ENCODE measurements at places on chromosomes 1 and 21.

GRCh38 chr1:55640708-55641473, 425.7 kb upstream of the USP24 start:
- DNase-seq, result no peak

- no peak for DNase-seq
Observed at GRCh38 chr21:38439426-38439825, 58.9 kb downstream of the ERG start.

DNA sequence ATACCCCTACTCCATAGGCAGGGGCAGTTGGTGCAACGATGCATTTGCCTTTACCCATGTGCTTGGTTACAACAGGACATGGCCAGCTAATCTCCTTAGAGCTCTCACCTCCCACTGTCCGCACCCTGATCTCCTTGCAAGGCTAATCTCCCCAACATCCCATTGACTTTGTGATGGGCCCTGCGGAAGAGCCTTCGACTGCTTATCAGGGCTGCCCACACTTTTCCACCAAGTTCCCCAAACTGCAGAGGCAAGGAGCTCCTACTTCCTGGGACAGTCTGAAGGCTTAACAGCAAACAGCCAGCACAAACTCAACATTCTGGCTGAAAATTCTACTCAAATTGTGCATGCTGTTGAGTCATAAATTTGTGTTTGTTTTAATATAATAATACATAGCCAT, 36.0 kb downstream of the C1orf94 start:
- no peak for DNase-seq

- DNase-seq, result no peak
Observed at GRCh38 chr1:221720545-221720944, 21.3 kb downstream of the DUSP10 start.

GRCh38 chr1:25123551-25123950, 108.8 kb downstream of the SYF2 start:
- no peak for DNase-seq

DNA sequence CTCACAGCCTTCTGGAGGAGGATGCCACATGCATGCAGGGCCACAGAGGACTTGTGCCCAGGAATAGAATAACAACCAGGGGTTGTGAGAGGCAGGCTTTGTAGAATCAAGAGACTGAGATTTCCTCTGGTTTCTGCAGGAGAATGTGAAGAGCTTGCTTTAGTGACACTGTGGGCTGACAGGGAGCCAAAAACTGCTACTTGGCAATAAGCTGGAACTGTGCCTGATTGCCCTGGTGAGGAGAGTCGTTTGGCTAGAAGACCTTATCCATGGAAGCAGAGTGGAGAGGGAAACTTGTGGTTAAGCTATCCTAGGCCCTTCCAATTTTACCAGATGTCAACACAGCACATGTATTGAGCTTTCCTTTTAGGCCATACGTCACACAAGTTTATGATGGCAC, 902.1 kb downstream of the MRPL39 start:
- DNase-seq, result no peak

GRCh38 chr1:4045397-4046010, 145.4 kb upstream of the C1orf174 start:
- DNase-seq, result no peak

DNA sequence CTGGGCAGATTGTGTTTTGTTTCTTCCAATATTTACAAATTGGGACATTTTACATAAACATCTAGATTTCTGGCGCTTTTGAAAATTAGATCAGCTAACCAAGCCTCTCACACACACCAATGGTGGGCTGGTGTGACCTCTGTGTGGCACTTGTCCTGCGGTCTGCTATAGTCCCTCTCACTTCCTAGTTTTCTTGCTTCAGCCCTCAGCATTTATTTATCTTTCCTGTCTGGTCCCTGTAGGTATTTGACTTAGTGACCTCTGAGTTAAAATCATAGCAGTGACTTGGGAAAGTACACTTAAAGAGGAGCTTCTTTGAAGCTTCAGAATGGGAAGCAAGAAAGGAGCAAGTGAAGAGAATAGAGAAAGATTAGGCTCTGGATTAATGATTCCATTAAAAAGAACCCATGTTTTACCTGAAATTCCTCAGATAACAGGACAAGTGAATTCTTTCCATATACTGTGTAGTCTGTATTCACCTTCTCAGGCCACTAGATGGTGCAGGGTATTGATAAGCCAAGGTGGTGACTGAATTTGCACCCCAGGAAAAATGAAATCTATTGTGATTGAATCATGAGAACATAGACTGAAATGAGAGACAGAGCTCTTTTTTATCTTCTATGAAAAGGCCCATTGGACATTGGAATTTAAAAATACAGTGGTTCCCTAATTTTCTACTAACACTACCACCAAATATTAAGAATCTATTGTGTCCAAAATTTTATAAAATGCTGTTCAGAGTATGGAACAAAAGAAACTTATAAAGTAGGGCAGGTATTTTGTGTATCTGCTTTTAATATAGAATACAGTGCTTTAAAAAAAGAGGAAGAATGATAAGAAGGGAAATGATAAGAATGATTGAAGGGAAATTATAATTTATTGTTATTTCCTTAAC, 7.1 kb upstream of the DIPK1A start:
- no peak for DNase-seq

- no peak for DNase-seq
Observed at GRCh38 chr1:30901798-30902581, 6.6 kb downstream of the SDC3 start.

GRCh38 chr1:45359882-45360513, 19.8 kb upstream of the MUTYH start:
- DNase-seq, result peak; percentile 18

DNA sequence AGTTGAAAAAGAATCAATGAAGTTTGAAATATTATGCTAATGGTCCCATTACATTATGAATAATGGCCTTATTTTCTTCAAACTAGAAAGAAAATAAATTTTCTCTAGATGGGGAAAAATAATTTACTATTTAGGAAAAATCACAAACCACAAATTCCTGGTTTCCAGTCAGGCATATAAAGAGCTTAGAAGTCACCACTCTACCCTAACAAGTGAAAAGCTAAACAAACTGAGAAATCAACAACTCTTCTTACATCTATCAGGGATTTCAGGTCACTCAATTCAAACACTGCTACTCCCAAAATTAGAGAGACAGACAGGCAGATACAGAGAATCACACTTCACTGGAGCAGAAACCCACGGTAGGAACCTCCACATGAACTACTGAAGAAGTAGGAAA, 82.1 kb upstream of the LRRC7 start:
- DNase-seq, result no peak

- DNase-seq, result peak; percentile 81
Observed at GRCh38 chr1:153572569-153573015, 6.9 kb upstream of the S100A2 start.

GRCh38 chr1:71046891-71047634, 553 bp downstream of the PTGER3 start:
- DNase-seq, result no peak

- no peak for DNase-seq
Observed at GRCh38 chr1:196877964-196878363, 9.9 kb upstream of the CFHR4 start.

DNA sequence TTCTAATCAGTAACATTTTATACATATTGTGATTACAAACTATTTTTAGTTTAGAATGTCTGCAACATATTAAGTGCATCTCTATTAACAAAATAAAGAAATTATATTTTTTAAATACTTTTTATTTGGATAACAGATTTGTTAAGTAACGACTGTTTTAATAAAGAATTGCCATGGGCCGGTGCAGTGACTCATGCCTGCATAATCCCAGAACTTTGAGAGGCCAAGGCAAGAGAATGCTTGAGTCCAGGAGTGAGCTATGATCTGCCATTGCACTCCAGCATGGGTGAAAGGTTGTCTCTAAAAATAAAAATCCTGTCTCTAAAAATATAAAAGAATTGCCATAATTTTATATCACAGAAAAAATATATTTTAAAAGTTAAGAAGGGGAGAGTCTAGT, 4.1 kb downstream of the LRRIQ3 start:
- DNase-seq, result peak; percentile 17

DNA sequence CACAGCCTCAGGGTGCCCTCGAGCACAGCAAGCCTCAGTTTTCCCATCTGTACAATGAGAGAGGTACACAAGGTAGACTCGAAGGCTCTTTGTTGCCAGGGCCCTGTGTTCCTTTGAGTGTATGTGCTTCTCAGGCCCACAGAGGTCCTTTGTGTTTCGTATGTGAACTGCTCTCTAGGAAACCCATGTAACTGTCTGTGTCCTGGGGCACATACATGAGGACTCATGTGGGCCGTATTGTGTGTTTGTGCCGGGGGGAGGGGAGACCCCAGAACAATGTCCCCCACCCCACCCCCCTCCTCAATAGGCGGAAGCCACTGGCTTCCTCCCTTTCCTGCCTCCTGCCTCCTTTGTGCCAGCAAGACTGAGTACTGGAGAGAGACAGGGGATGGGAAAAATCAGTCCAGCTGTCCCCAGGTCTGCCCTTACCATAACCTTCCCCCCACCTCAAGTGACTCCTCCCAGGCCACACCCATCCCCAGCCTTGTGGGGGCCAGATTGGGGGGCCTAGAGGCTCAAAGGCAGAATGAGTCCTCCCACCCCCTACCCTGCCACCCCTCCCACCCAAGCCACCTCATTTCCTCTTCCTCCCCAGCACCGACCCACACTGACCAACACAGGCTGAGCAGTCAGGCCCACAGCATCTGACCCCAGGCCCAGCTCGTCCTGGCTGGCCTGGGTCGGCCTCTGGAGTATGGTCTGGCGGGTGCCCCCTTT, at the start of gene TIE1:
TSS of gene TIE1 (plus strand) at position 605 of the 717 bp plus-strand sequence. CDS start at position 695, 90 bp downstream.
- no peak for DNase-seq

DNA sequence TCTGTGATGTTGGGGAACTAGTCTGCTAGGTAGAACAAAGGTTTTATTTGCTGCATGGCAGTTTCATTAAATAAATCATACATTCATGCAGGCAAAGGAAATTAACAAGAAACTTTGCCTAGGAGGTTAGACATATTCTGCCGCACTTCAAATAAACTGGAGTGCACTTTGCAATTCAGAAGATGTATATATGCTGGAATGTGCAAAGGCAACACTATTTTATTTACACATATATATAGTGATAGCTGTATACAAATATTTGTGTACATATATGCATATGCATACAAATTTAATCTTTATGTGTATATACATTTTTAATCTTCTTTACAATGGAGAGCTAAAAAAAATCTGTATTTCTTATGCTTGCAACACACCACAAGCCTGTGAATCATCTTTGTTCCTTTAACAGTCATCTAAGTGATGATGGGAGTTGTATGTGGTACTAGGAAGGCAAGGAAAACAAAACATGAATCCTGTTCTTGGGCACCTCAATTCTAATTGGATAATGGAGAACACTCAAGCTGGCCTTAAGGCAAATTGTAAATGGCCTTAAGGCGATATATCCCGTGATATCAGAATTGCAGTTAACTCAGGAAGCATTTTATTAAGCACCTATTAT, 605.8 kb upstream of the CAMK1G start:
- no peak for DNase-seq

DNA sequence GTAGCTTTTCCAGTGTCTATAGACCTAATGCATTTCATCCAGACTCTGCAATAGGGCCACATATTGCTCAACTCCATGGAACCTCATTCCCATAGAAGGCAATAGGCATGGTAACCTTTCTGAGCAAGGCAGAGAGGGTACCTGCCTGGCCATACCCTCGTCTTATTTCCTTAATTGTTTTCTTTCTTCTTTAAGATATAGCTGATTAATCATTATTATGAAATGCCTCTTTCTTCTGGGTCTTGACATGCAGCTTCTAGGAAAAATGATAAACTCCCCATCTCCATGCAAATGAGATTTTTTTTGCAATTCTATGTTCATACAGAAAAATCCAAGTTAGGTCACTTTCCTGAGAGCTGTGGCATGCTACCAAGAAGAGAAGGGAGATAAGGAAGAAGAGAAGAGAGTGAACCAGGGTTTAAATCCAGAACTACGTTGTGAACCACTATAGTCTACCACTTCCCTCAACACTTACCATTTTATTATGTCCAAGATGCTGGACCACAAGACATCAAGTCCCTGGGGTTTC, 33.0 kb upstream of the IL20 start:
- no peak for DNase-seq

DNA sequence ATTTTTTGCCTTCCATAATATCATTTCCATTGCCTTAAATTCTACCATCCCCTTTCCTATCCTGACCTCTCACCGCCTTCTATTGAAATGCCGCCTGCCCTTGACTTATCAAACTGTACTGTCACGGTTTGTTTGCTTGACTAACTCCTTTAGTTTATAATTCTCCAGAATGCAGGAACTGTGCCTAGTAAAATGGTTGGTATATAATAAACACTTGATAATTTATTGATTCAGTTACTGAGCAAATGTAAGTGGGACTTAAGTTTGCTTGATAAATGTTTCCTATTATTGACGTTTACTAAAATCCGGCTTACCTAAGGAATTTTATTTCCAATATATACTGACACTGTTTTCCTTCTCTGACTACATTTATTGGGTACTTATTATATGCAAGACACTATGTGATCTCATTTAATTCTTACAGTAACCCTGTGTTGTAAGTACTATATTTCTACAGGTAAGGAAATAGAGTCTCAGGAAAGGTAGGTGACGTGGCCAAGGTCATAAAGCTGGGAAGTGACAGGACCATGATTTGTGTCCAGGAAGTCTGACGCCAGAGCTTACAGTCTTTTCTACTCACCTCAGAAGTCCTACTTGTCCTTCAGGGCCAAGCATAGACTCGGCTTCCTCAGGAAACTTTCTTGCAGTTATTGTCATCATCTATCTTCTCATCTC, 35.7 kb downstream of the DPT start:
- no peak for DNase-seq

DNA sequence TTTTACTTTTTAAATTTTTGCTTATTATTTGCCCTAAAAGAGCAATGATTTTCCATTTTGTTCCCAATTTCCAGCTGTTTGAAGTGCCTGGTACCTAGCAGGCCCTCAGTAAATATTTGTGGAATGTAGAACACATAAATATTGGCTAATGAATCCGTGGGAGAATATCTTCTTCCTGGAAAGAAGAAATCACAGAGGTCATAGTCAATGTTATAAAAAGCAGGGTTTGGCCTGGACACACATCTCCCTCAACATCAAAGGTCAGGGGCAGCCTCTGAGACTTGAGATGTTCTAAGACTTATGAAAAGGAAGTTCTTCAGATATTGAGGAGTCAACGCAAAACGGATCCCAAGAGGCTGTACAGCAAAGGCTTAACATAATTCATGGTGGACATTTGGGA, 358.1 kb downstream of the HHAT start:
- no peak for DNase-seq

- DNase-seq, result peak; percentile 19
Observed at GRCh38 chr1:84912726-84913554, 19.9 kb upstream of the LPAR3 start.

- DNase-seq, result no peak
Observed at GRCh38 chr1:9654834-9655723, 3.5 kb downstream of the PIK3CD start.
